Gastroesophageal sphincter (tissue), 4 donors: ENCODE measurements at places on chromosomes 16 and 17. TPM values are rescaled to one million over a fixed set of nuclear protein-coding genes. Genes with fewer than 3 reads are reported as not detected.

Gene EIF1
- total RNA-seq: 250 TPM

Gene FAM234A
- total RNA-seq: 54.5 TPM

Gene ZG16
- not detected for total RNA-seq

Gene KRTAP3-1
- not detected for total RNA-seq

Gene TOX3
- not detected for total RNA-seq

Gene SLC52A1
- total RNA-seq: not detected

DNA sequence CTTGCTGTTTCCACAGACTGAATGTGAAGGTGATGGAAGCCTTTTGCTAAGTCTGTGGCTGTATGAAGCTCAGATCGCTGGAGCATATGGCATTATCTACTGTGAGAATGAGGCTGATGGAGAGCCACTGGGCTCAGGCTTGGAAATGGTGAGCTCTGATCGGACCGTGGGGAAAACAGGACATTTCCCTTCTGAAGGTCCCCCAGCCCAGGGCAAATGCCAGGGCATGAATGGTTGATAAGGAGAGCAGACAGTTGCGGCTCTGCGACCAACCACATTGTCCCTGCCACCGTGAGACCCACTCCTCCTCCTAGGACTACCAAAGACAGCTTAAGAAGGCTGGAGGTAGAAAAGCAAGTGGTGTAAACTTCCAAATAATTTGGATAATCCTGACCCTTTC is 4.7 kb upstream of the CUEDC1 start:
- ATAC-seq: no peak

DNA sequence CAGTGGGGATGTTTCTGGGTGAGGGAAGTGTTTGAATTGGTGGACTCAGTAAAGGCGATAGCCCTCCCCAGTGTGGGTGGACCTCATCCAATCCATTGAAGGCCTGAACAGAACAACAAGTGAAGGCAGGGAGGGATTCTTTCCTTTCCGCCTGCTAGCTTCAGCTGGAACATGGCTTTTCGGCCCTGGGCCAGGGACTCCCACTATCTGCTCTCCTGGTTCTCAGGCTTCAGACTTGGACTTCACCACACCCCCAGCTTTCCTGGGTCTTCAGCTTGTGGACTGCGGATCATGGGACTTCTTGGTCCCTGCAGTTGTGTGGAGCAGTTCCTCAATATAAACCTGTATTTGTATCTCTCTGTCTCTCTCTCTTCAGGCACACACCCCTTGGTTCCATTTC is 77.9 kb downstream of the SNX29 start:
- no peak for ATAC-seq

GRCh38 chr16:12348733-12349704 is 372.5 kb downstream of the SNX29 start:
- ATAC-seq: no peak

DNA sequence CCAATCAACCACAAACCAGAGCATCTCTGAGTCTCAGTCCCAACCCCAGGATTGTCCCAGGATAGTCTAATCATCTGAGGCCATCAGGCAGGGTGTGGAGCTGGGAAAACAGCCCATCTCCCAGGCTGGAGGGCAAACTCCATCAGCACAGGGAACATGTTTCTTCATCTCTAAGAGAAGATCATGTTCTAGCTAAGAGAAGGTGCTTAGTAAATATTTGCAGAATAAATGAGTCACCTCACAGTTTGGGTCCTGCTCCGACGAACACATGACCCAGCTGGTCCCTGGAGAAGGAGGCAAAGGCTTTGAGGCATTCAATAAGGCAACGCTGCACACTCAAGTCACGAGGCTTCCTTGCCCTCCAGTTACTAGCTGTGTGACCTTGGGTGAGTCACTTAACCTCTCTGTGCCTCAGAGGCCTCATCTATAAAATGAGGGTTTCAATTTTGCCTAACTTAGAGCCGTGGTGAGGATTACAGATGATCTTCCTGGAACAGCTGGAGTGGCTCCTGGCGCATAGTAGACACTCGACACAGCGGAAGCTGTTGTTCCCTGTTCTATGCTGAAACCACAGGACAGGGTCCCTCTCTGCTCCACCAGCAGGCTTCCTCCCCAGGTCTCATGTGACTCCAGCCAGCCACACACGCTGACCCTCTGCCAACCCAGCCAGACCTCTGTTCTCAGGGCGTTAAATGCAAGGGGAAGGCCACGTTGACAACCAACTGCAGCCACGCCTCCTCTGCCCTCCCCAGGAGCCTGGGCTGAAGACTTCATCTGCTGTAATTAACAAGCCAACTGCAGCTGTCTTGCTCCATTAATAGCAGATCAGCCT is 10.3 kb upstream of the RPL38 start:
- ATAC-seq: peak; percentile 77

DNA sequence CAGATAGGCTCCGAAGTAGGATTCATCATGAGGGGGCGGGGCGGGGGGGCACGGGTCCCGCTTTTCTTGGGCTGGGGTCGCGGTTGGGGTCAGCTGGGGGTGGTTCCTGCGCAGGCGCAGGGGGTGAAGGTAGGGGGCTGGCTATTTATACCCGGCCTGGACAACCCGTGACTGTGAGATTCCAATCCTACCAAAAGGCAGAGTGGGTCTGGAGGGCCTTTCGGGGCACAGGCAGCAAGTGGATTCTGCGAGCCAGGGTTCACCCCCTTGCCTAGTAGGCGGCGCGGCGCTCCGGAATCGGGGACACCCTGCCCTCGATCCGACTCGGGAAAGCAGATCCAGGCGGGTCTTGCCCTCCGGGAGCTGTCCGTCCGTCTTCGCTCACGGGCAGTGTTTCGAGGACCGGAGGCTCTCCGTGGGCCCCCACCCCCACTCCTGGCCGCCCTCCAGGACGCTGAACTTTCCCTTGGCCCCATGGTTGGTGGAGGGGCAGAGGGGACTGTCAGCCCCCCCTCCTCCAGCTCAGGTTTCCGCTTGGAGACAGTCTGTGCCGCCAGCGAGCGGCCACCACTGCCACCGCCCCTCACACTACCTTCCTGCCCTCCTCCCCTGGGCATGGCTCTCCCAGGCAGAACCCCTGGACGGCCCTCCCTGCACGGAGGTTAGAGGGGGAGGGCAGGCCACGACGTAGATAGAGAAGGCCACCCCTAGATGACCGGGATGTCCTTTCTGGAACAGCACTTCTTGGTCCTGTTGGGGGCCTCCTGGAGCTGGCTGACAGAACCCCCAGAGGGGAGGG is 634 bp downstream of the SLC2A4 start:
- ATAC-seq: peak; percentile 14

DNA sequence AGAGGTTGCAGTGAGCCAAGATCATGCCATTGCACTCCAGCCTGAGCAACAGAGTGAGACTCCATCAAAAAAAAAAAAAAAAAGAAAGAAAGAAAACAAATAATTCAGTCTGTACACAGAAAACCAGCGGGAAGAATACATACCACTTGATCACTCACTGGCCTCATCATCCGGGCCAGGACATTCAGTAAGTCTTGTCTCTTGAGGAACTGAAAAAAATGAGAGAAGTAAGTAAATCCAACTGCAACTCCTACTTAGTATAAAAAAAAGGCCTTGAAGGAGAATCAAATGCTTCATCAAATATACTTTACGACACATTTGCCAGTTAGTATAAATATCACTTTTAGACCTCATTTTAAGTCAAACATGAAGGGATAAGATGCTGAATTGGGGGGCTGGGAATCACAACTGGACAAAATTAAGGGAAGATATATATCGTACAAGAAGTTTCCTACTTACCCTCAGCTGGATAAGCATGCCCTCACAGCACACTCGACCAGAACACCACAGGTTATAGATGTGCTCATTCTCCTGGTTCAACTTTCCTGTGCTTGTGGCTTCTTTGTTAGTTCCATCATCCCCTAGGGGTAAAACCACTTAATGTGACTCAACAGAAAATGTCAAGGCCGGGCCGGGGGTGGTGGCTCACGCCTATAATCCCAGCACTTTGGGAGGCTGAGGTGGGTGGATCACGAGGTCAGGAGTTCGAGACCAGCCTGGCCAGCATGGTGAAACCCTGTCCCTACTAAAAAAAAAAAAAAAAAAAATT is 12.4 kb downstream of the CCDC47 start:
- ATAC-seq: no peak

- no peak for ATAC-seq
Observed at GRCh38 chr17:61568219-61569072, 22.6 kb downstream of the NACA2 start.

DNA sequence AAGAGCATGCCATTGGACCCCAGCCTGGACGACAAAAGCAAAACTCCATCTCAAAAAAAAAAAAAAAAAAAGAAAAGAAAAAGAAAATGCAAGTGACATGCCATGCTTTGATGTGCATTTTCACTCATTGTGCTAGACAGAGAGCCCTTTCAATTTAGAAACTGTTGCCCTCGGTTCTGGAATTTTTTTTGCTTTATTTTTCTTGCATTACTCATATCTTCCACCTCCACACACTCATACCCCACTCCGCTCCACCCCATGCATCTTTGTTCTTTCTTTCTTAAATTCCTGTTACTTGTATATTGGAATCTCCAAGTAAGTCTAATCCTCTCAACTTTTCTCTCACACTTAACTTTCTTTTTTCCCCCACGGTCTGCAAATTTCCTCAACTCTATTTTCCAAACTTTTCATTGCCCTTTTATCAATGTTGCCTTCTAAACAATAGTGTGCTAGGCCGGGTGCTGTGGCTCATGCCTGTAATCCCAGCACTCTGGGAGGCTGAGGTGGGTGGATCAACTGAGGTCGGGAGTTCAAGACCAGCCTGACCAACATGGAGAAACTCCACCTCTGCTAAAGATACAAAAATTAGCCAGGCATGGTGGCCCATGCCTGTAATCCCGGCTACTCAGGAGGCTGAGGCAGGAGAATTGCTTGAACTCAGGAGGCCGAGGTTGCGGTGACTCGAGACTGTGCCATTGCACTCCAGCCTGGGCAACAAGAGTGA is 16.8 kb upstream of the SUZ12 start:
- no peak for ATAC-seq

- no peak for ATAC-seq
Observed at GRCh38 chr17:81021531-81022343, 13.2 kb upstream of the BAIAP2 start.

DNA sequence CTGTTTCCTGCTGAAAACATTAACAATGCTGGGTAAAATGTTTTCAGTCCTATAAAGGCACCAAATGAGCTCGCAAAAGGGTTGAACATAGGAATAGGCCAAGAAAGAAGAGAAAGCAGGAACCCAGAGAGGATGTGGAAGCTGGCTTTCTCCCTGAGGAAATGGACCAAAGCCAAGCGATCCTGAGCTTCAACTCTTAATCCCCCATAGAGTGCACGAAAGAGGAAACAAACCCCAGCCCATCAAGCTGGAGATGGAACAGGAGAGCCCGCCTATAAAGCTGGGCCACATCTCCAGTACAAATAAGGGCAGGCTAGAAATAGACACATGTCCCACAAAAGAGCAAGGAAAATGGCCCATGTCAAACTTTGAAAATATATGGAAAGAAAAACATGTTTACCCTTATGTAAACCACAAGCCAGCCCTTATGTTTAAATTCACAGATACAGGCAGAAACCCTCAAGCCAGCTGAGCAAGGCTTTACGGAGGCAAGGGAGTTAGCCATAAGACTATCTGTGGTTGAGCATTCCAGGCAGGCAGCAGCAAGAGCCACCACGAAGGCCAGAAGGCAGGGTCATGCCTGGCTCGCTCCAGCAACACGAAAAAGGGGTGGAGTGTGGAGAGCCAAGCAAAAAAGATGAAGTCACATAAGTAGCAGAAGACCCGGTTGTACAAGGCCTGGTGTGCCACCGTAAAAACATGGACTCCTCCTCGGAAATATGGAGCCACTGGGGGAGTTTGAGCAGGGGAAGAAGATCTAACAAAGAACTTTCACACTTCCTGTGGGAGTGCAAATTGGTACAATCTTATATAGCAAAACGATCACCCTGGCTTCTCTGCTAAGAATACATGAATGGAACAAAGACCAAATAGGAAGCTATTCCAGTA is 27.8 kb downstream of the COPRS start:
- ATAC-seq: no peak

- no peak for ATAC-seq
Observed at GRCh38 chr17:32114536-32114935, 27.8 kb upstream of the RHOT1 start.

GRCh38 chr16:3661311-3661710 is 6.8 kb downstream of the DNASE1 start:
- no peak for ATAC-seq

- peak; percentile 5 for ATAC-seq
Observed at GRCh38 chr16:88634141-88634993, 4.0 kb upstream of the IL17C start.

- ATAC-seq: no peak
Observed at GRCh38 chr16:54484700-54485099, 198.1 kb upstream of the IRX3 start.

DNA sequence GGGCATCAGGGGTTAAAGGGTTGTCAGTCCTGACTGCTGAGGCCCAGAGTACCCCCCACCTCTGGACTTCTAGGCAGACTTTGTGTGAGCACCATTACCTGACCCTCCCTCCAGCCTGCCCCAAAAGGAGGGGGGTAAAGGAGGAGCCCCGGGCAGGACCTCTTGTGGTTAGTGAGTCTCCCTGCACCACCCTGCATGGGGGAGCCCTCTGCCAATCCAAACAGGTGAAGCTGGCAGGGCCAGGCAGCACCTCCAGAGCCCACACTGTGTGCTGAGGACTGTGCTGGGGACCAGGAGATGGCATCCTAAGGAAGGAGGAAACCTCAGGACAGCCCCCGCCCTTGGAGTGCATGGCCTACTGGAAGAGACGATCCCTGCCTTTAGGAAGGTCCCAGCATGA is 2.6 kb upstream of the KRT14 start:
- no peak for ATAC-seq

GRCh38 chr17:17024778-17025300 is 17.4 kb upstream of the MPRIP start:
- ATAC-seq: no peak

DNA sequence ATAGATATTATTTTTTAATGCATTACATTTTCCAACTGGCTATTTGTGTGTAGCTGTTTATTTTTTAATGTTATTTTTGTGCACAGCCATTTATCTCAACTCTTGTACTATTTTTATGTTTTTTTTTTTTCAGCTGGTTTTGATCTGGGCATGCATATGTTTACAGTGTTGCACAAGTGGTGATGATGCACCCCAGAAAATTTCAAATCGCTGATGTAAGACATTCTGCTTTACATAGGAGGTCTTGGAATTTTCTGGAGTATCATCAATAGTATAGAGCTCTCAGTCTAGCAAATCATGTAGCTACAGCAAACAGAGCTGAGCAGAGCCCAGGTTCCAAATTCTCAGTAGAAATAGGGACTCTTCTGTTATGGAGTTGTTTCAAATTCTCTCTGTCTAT is 30.2 kb downstream of the CACNG5 start:
- no peak for ATAC-seq

DNA sequence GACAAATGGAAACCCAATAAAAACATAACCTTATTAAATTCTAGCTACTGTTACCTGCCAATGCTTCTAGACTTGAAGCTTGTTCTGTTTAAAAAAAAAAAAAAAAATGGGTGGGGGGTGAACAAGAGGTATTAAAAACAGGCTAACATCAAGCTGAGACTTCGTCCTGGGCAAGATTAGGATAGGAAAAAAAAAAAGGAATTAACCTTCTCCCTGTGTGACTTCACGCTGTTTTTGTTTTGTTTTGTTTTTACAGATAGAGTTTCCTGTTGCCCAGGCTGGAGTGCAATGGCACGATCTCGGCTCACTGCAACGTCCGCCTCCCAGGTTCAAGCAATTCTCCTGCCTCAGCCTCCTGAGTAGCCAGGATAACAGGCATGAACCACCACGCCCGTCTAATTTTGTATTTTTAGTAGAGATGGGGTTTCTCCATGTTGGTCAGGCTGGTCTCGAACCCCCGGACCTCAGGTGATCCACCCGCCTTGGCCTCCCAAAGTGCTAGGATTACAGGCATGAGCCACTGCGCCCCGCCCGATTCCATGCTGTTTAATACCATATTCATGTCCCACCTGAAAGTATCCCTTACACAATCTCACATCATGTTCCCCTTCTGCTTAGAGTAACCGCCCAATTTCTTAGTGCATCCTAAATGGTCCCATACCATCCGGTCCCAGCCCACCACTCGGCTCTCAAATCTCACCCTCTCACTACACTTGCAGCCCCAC is 2.2 kb downstream of the USP31 start:
- no peak for ATAC-seq
